ENCODE measurements at places on chromosomes 3 and 15.

GRCh38 chr3:134449277-134449676 lies 36.5 kb downstream of the ANAPC13 start:
- no peak for DNase-seq

- no peak for DNase-seq
Measured at GRCh38 chr15:57037548-57037947, 119.1 kb downstream of the TCF12 start.

- no peak for DNase-seq
Measured at GRCh38 chr15:35362195-35362829, 183.7 kb downstream of the DPH6 start.

DNA sequence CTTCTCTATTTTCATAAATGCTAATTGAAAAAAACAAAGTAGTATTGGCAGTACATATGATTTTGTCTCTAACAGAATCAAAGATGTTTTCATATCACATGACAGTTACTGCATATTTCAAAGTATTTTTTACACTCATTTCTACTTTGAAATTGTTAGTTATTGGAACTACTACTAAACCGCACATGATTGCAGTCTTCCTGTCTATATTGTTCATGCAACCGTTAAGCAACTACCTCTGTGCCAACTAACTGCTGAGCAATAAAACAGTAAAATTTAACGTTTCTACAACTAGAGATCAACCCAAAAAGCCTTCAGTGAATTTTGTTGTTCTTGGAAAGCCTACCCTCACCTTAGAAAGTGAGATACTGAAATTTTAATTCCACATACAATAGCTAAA lies 64.2 kb downstream of the DMXL2 start:
- no peak for DNase-seq

DNA sequence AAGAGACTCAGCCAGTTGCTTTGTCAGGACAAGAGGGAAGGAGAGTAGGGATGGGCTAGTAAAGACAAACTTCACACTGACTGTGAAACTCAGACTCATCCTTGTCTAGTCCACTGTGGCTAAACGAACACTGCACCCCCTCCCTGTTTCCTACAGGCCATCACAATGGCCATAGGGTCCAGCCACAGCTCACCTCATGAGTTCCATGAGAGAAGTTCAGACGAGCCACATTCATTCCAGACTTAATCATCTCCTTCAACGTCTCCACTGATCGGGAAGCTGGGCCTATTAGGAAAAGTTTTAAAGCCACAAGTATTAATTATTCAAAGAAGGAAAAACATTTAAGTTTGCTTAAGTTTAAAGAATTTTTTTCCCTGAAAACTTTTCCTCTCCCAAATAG lies 13.8 kb downstream of the PKM start:
- DNase-seq = no peak

GRCh38 chr3:126798521-126798920 lies 94.5 kb downstream of the CHCHD6 start:
- no peak for DNase-seq

- DNase-seq = no peak
Measured at GRCh38 chr15:65873256-65873655, 4.0 kb downstream of the RAB11A start.

DNA sequence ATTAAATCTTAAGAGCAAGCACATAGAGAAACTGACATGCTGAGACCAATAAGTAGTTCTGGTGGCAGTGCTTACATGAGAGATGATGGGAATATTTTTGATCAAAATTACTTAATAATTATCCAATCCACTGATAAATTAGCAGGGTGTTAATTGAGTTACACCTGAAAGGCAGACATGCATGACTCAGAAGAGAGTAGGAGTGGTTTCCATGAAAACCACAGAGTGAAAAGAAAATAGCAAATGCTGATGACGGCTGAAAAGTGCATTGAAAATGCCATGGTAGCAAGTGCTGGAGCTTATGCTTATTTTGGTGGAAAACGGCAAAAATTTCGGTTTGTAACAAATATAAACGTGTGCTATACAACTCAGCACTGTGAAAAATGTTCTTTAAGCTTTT lies 267.8 kb upstream of the LRRN1 start:
- no peak for DNase-seq

DNA sequence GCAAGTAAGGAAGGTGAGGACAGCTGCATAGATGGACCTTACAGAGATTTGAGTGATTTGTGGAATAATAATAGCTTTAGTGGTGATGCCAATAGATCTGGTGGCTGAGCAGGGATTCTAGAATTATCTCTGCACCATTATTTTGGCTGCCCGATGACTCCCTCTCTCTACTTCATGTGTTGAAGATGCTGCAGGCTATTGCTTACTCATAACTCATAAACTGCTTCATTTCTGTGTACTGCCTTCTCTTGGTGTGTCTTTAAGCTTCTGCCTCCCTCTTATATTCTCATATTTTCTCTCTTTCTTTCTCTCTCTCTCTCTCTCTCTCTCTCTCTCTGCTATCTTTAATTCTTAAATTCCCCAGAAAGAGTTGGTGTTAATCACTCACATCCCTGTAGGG lies 256.0 kb upstream of the TRIM42 start:
- no peak for DNase-seq

DNA sequence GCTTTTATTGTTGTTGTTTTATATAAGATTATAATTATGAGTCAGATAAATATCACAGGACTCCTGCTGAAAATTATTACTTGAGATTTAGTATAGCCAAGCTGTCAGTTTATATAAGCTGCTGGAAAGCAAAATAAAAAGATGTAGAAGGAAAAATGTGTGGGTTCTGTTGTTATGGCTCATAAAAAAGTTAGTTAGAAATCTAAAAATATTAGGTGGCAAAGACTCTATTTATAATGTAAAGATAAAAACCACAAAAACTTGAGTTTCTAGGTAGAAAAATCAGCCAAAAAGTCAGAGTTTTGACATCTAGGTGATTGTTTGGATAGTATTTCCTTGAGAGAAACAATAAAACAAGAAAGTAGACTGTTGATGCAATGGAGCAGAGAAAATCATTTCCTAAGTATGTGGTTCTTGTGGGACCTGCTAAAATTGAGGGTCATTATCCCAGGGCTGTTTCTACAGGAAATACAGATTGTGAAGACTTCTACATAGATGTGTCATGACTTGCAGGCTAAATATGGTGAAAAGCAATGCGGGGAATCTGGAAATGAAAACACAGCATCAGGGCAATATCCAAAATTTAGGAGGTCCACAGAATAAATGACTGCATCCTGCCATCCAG lies 1109.6 kb upstream of the CADM2 start:
- DNase-seq = no peak
